ENCODE measurements at places on chromosomes 6 and 20. TPM values are rescaled to one million over a fixed set of nuclear protein-coding genes. Genes with fewer than 3 reads are reported as not detected.
A peak's percentile ranks its signal among the peaks of the same experiment; 100 is the strongest.

GRCh38 chr6:155980768-155981079, 525.1 kb upstream of the NOX3 start:
- H3K4me1 ChIP-seq: no peaks in the 10 kb centered on the region
- no peaks in the 10 kb centered on the region for H3K36me3 ChIP-seq
- no peaks in the 10 kb centered on the region for H3K27me3 ChIP-seq
- no peak overlapping the region for H3K27ac ChIP-seq
- H3K4me3 ChIP-seq: no peak overlapping the region

GRCh38 chr20:23235173-23236027, 115.2 kb upstream of the NXT1 start:
- DNase-seq: no peak
- no peak overlapping the region for H3K27ac ChIP-seq
- H3K27me3 ChIP-seq: no peaks in the 10 kb centered on the region
- no peak overlapping the region for H3K4me3 ChIP-seq

DNA sequence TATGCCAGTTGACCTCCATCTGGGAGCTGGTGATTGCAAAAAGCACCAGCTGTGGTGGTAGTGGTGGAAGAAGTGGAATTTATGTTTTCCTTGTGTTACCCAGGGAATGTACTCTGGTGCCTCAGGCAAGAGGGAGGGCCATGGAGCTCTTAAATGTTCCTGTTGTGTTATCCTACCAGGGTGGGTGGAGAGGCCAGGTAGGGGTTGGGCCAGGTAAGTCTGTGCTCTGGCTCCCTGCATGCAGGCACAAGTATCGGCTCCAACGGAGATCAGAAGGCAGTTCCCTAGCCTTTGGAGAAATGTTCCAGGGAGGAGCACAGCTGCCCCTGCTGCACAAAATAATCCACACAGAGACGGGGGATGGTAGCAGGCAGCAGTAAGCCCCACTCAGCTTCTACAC, 419.3 kb upstream of the EYS start:
- H3K27me3 ChIP-seq: no peaks in the 10 kb centered on the region
- DNase-seq: no peak
- no peaks in the 10 kb centered on the region for H3K36me3 ChIP-seq
- H3K4me1 ChIP-seq: no peaks in the 10 kb centered on the region
- H3K4me3 ChIP-seq: no peak overlapping the region

DNA sequence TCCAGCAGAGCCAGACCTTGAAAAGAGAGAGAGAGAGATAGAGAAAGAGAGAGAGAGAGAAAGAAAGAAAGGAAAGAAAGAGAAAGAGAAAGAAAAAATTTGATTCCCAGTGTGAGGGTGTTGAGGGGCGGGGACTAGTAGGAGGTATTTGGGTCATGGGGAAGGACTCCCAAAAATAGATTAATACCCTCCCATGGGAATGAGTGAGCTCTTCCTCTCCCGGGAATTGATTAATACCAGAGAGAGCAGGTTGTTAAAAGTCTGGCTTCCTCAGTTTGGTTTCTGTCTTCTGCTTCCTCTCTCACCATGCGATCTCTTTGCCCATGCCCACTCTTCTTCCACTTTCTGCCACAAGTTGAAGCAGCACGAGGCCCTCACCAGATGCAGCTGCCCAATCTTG, 28.8 kb upstream of the CFAP206 start:
- H3K4me3 ChIP-seq: no peak overlapping the region
- H3K36me3 ChIP-seq: no peaks in the 10 kb centered on the region
- no peak for DNase-seq
- H3K27ac ChIP-seq: no peak overlapping the region
- no peaks in the 10 kb centered on the region for H3K27me3 ChIP-seq

The ZBTB46 gene
- 0.31 TPM for total RNA-seq

GRCh38 chr20:20939006-20939405, 167.2 kb downstream of the LINC00237 start:
- no peaks in the 10 kb centered on the region for H3K27me3 ChIP-seq
- H3K27ac ChIP-seq: no peak overlapping the region
- no peak for DNase-seq

GRCh38 chr6:1767481-1768246, 157.9 kb downstream of the FOXC1 start:
- DNase-seq: no peak
- no peak overlapping the region for H3K4me3 ChIP-seq
- no peaks in the 10 kb centered on the region for H3K36me3 ChIP-seq
- peaks cover 4% of the 10 kb centered on the region for H3K4me1 ChIP-seq
- H3K27me3 ChIP-seq: no peaks in the 10 kb centered on the region

DNA sequence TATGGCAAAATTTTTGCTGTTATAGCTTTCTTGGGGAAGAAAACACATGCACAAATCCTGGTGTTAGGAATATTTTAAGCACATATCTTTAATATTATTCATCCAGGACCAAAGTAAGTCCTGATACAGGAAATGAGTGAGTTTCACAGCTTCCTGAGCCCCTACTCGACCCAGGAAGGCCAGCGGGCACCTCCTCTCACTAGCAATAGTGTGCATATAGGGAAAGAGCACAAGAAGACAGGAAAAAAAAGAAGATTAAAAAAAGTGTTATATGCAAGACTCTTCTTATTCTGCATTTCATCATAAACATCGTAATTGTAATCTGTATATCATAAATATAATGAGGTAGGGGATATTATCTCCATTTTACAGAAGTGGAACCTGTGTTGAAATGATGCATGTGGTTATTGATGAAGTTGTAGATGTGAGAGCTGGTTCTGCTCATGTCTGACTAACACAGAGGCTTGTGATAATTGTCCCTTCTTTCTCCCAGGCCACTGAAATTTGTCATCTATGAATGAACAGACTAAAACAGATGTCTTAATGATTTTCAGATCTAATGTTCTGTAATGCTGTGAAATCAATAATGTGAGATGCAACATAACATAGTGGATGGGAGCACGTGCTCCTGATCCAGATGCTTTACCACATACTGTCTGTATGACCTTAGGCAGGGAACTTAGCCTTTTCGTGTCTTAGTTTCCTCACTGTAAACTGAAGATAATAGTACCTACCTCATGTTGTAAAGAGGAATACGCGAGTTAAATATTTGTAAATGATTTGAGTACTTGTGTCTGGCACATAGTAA, 101.2 kb downstream of the MYO6 start:
- no peaks in the 10 kb centered on the region for H3K4me1 ChIP-seq
- DNase-seq: no peak
- no peak overlapping the region for H3K4me3 ChIP-seq
- H3K27me3 ChIP-seq: no peaks in the 10 kb centered on the region

GRCh38 chr6:161631676-161632194, 357.9 kb upstream of the AGPAT4 start:
- no peak overlapping the region for H3K4me3 ChIP-seq
- no peak overlapping the region for H3K27ac ChIP-seq
- H3K27me3 ChIP-seq: no peaks in the 10 kb centered on the region
- H3K4me1 ChIP-seq: no peaks in the 10 kb centered on the region
- no peaks in the 10 kb centered on the region for H3K36me3 ChIP-seq
- no peak for DNase-seq

DNA sequence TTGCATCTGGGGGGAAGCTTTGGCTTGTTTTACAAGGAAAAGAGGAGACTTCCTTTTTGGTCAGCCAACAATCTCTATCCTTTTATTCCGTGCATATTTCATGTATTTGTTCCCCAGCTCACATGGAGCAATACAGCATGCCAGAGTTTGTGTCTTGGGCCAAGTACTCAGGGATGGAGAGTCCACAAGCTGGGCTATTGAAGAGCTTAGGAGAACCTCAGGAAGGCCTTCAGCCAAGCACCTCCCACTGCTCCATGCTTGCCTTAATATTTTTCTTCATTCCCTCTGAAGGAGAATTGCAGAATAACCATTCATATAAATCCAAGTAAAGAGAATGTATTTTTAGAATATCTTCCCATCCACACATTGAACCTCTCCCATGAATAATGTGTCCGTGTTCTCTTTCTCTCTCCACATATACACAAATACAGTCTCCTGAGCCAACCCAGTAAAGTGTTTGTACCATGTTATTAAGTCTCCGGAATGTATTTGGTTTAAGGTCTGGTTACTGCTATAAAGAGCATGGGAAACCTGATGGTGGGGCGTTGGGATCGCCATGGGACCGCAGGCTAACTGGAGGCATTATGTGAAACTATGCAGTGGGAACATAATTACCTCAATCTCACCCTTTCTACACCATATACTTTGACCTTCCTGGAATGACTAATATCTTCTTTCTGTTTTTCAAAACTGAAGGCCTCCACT, 3.0 kb downstream of the LAMA4 start:
- no peaks in the 10 kb centered on the region for H3K36me3 ChIP-seq
- peaks cover 20% of the 10 kb centered on the region for H3K27me3 ChIP-seq
- H3K4me1 ChIP-seq: no peaks in the 10 kb centered on the region
- no peak for DNase-seq

- peaks cover 55% of the 10 kb centered on the region for H3K4me1 ChIP-seq
- DNase-seq: no peak
- H3K27ac ChIP-seq: no peak overlapping the region
- H3K4me3 ChIP-seq: peak overlapping the region; percentile 46
- no peaks in the 10 kb centered on the region for H3K36me3 ChIP-seq
- no peaks in the 10 kb centered on the region for H3K27me3 ChIP-seq
Measured at GRCh38 chr20:53865901-53866793, 204.2 kb downstream of the BCAS1 start.

DNA sequence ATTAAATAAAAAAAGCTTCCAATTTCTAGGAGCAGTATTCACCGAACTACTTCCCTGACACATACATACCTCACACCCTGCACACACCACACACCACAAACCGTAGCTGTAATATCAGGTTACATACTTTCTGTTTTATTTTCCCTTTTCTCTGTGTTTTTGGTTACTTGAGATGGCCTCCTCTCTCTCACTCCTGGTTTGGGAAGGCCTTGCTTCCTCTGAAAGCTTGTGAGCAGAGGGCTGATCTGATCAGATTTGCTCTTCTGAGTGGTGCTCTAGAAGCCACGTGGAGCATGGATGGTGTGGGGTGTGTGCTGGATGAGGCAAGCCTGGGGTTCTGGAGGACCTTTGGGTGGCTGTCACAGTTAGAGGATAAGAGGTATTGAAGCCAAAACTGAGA, 20.9 kb downstream of the UTRN start:
- peak; percentile 31 for DNase-seq
- no peaks in the 10 kb centered on the region for H3K36me3 ChIP-seq
- peak overlapping the region; percentile 5 for H3K27ac ChIP-seq

DNA sequence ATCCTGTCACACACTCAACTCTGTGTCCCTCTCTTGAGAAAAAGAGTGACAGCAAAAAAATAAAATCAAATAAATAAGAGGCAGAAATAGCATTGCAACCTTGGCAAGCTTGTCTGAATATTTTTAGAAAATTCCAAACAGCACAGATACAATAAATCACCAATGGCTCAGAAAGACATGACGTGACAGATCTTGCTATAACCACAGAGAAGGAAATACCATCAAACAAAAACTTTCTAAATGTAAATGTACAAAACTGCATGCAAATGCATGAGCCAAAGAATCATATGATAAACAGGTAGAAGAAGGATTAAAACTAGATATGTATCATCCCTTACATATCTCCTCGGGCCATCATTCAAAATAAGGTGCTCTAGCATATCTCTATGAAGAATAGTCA, 549.2 kb upstream of the NOX3 start:
- DNase-seq: no peak
- H3K36me3 ChIP-seq: no peaks in the 10 kb centered on the region
- H3K4me1 ChIP-seq: no peaks in the 10 kb centered on the region
- no peaks in the 10 kb centered on the region for H3K27me3 ChIP-seq
- H3K27ac ChIP-seq: no peak overlapping the region

DNA sequence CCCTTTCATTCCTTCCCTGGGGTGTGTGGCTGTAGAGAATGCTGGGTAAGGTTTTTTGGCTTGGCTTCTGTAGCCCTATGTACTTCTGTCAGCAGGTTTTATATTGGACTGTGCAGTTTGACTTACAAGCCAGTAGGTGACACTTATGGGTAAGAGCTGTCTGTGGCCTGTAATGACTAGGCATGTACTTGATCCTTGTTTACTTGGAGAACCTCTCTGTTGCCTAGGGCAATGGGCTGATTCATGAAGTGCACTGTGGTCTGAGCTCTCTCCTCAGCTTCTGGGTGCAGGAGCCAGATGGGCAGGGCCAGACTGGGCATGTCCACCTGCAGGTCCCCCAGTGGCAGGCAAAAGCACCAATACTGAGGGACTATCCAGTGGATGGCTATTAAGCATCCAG, 544.6 kb downstream of the ADGRB3 start:
- no peaks in the 10 kb centered on the region for H3K27me3 ChIP-seq
- DNase-seq: no peak
- no peaks in the 10 kb centered on the region for H3K36me3 ChIP-seq
- no peak overlapping the region for H3K4me3 ChIP-seq
- no peak overlapping the region for H3K27ac ChIP-seq
- no peaks in the 10 kb centered on the region for H3K4me1 ChIP-seq

DNA sequence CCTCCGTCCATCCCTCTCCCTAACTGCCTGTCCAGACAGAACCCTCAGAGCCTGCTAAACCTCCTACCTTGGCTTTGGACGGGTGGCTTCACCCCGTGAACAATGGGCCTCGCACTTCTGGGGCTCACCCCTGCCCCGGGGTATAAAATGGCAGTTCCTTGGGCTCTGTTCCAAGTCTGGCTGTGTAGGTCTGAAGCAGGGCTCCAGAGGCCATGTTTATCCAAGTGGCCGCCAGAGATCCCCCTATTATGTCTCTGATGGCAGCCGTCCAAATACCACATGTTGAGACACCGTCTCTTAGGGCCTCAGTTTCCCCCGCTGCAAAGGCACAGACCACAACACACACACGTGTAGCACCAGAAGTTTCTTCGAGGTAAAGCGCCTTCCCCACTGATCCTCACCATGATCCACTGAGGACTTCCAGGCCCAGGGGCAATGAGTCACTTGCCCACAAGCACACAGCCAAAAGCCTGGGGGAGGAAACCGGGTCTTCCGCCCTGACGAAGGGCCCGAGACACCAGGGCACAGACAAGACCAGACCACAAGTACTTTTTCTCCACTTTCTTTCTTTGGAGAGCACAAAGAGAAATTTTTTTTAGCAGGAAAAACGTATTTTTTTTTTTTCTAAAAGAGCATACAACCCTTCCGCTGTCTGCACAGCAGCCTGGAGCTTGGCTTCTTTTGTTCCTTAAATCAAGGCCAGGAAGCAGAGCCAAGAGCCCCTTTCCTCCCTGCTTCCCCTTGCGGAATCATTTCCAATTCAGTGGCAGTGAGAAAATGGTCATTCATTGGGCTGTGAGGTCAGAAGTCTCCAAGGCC, 11.8 kb downstream of the CPNE5 start:
- no peaks in the 10 kb centered on the region for H3K4me1 ChIP-seq
- DNase-seq: no peak
- no peak overlapping the region for H3K27ac ChIP-seq
- H3K36me3 ChIP-seq: no peaks in the 10 kb centered on the region
- H3K4me3 ChIP-seq: no peak overlapping the region

- no peak overlapping the region for H3K27ac ChIP-seq
- no peaks in the 10 kb centered on the region for H3K4me1 ChIP-seq
- no peak overlapping the region for H3K4me3 ChIP-seq
- H3K36me3 ChIP-seq: no peaks in the 10 kb centered on the region
- DNase-seq: no peak
Measured at GRCh38 chr6:1745814-1746213, 136.1 kb downstream of the FOXC1 start.

DNA sequence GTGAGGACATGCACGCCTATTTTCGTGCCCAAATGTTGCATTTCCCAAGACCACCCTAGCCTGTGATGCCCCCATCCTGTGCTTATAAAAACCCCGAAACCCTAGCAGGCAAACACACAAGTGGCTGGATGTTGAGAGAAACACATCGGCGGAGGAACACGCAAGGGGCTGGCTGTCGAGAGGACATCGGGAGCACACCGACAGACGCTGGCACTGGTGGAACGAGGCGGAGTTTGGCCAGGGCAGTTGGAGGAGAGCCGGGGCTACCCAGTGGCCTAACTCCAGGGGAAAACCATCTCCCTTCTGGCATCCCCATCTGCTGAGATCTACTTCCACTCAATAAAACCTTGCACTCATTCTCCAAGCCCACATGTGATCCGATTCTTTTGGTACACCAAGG, 225.9 kb upstream of the GRIK2 start:
- H3K27me3 ChIP-seq: no peaks in the 10 kb centered on the region
- no peak overlapping the region for H3K4me3 ChIP-seq
- no peaks in the 10 kb centered on the region for H3K36me3 ChIP-seq
- H3K27ac ChIP-seq: no peak overlapping the region
